RPMI7951 (cell line): ENCODE measurements at places on chromosomes 2 and 18. TPM values are rescaled to one million over a fixed set of nuclear protein-coding genes. Genes with fewer than 3 reads are reported as not detected.

GRCh38 chr2:199646439-199646838 is 188.7 kb upstream of the SATB2 start:
- no peak for DNase-seq

DNA sequence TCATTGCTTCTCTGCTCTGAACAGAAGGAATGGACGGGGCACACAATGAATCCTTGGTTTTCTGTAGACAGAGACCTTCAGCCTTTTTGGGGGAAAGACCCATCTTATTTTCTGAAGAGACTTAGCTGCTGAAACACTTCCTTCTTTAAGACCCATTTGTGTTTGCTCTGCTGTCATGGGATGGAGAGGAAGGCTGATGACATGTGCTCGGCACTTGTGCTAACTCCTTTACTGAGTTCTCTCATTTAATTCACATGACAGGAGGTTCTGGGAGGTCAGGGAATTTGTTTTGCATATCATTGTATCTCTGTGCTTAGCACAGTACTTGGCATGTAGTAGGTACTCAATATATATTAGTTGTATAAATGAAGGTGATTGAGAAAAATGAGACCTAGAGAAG is 39.0 kb downstream of the OXER1 start:
- DNase-seq = no peak

DNA sequence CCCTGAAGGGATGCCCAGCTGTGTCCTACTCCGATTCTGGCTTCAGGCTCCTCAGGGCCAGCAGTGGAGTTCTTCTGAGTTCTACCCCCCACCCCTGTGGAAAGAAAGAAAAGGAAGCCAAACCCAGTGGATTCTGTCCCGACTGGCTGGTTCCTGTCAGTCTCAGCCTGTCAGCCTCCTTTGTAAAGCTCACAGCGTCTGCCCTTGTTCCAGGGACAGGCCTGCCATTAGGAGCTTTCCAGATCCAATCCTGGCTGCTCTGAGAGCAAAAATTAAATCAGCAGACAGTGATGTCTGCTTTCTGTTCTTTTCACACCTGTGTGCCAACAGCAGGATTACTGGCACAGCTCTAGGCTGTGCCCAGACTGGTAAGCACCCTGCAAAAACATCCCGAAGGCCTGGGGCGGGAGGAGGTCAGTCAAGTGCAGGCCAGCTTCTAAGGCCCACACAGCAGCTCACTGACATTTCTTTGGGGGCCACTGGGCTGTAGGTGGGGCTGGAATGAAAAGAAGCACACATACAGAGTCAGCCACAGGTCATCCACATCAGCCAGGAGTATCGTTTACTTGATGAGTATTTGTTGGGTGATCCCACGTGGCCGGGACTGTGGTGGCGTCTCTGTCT is 69.1 kb downstream of the EHD3 start:
- no peak for DNase-seq

- DNase-seq = no peak
These were observed 92.3 kb downstream of the KLF7 start for GRCh38 chr2:207073412-207073800.

DNA sequence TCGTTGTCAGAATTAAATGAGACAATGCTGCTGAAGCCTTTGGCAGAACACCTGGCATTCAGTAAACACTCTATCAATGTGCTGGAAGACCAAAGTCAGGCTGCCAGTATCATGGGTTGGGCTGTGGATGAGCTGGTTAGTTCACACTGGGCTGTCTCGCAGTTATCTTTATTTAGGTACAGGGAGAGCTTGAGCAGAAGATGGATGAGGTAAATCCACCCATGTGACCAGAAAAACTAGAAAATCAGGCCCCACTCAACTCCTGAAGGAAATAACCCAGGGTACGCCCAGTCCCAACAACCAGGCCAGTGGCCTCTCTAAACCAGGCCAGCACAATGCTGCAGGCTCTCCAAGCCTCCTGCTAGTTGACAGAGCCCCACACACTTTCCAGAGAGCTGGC is 330.3 kb downstream of the TNS1 start:
- DNase-seq = no peak

The CD8B2 gene
- total RNA-seq = not detected in 2 replicates

The PID1 gene
- 15.9 and 23.8 TPM in 2 replicates for total RNA-seq

The YWHAQ gene
- total RNA-seq = 1,114 and 1,267 TPM in 2 replicates

The MEIS1 gene
- 5.2 and 6.2 TPM in 2 replicates for total RNA-seq

The TBR1 gene
- under 0.01 TPM in 1 of 2 replicates, not detected in the other for total RNA-seq

- no peak for DNase-seq
These were observed 104.7 kb upstream of the PKDCC start for GRCh38 chr2:41943159-41943558.

The TOGARAM2 gene
- 0.29 TPM in 1 of 2 replicates, not detected in the other for total RNA-seq

- no peak for DNase-seq
These were observed 4.1 kb downstream of the CYTIP start for GRCh38 chr2:157439824-157440186.

- no peak for DNase-seq
These were observed 650 bp downstream of the CCBE1 start for GRCh38 chr18:59696311-59697235.

GRCh38 chr2:67038195-67038594 is 358.9 kb upstream of the ETAA1 start:
- DNase-seq = no peak

The DRC1 gene
- total RNA-seq = 0.24 TPM in 1 of 2 replicates, not detected in the other

DNA sequence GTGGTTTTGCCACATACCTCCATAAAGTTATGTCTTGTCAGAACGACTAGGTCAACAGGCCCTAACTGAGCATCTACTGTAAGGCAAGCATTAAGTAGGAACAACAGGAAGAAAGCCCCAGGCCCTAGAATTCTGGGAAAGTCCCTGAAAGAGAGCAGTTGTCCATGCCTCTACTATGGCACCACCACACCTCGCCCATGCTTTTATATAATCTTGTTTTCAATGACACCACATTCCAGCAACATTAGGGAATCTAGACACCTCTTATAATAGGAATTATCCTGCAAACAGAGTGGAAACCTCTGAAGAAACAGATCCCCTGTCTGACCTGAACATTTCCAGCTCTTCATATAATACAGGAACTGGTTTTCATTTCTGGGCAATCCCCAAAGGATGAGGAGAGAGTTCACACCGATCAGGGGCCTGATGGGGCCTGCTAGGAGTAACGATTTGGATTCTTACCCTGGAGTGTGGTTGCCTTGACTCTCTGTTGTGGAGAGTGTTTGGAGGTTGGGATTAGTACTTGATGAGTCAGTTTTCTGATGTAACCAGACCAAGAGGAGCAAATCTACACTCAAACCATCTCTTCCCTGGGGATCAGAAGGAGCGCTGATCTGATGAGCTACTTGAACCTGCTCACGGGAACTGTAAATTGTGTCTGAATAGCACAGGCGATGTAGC is 31.9 kb upstream of the CEP68 start:
- DNase-seq = peak; percentile 82

DNA sequence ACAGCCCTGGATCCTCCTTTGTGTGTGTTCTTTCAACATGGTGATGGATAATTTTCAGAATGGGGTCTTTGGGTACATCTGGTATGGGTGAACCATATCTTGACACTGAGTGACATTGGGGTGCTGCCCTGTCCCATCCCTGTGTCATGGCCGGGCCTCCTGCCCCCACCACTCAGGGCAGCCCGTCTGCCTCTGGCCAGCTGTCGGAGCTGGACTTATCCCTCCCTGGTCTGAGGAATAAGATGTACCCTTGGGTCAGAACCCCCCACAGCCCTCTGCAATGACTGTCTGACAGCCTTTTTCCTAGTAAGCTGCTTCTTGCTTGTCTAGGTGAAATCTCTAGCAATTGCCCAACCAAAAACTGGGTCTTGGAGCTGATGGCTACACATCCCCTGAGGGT is 142.9 kb downstream of the SH3RF3 start:
- DNase-seq = no peak

- no peak for DNase-seq
These were observed 30.7 kb upstream of the FOXI3 start for GRCh38 chr2:88483200-88483599.

The GNAL gene
- not detected in 2 replicates for total RNA-seq

DNA sequence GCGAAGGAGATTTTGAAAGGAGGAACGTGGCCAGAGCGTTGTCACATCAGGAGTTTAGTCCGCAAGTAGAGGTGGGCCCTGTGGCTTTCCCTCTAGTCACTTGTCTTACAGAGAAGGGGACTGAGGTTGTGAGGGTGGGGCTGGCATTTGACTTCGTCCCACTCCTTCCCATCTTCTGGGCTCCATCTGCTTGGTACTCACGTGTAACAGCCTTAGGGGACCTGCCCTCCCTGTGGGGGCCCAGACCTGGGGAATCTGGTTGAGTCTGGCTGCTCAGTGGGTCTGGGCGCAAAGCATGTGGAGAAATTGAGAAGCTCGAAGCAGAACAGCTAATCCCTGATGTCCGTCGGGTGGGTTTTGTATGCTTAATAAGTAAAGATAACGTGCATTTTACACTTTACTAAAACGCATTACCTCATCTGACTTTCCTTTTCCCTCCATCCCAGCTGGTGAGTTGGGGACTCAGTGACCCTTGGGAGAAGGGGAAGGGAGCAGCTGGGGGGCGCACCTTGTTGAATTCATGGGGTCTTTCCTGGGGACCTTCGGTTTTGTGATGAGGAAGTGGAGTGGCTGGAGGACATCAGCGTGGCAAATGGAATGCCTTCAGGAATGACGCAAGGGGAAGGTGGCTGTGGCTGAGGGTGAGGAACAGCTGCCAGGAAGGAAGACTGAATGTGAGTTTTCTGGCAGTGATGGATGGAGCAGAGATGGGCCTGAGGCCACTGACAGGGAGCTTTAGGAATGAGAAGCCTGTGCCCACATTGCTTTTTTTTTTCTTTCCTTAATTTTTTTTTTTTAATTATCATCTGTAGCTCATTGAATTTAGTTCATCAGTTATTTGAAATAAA is 44.8 kb downstream of the ASAP2 start:
- DNase-seq = peak; percentile 99

The SNED1 gene
- 63.7 and 65.5 TPM in 2 replicates for total RNA-seq

DNA sequence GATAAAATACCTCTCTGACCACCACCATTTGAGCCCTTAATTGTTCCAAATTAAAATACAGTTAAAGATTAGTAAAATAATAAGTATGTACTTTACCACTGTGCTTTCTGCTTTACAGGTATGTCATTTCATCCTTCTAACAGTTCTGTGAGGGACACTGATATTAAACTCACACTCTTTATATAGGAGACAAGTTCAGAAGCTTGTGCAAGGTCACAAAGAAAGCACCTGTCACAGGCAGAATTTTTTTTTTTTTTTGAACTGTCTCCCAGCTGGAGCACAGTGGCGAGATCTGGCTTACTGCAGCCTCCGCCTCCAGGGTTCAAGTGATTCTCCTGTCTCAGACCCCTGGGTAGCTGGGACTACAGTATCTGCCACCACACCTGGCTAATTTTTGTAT is 21.6 kb upstream of the GPR75 start:
- no peak for DNase-seq

DNA sequence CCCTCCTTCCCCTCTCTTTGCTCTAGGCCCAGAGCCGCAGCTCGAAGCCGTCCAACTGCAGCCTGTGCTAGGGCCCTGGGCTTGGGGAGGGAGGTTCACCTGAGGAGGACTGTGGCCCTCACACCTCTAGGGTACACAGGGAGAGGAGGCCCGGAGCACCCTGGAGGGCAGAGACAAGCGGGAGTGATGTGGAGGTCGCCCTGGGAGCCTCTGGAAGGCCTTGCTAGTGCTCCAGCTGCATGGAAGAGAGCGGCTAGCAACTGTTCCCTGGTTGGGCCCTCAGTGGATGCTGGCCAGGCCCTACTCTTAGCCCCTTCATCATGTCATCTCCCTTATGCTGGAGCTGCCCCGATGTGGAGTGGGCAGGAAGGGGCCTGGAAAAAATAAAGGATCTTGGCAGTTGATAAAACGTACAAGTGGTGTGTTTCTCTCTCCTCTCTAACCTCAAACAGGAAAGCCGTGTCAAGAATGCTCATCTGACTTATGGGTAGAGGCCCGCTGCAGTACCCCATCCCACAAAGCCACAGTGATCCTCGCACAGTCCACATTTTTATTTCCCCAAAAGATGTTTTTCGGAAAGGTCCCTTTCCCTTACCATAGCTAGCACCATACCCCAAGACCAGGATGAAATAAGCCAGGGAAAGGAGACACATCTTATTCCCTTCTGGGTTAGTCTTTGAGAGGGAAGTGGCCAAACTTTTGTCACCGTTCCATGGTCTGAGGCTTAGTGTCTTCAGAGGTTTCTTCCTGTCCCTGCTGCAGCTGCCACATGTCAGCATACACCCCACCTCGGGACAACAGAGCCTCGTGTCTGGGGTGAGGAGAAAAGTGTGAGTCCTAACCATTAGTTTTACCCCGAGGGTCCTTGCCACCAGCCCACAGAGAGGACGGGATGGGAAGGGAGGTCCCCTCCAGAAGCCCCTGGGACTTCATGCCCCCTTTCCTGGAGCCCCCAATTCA is 2.9 kb downstream of the ZFAND2B start:
- DNase-seq = no peak

DNA sequence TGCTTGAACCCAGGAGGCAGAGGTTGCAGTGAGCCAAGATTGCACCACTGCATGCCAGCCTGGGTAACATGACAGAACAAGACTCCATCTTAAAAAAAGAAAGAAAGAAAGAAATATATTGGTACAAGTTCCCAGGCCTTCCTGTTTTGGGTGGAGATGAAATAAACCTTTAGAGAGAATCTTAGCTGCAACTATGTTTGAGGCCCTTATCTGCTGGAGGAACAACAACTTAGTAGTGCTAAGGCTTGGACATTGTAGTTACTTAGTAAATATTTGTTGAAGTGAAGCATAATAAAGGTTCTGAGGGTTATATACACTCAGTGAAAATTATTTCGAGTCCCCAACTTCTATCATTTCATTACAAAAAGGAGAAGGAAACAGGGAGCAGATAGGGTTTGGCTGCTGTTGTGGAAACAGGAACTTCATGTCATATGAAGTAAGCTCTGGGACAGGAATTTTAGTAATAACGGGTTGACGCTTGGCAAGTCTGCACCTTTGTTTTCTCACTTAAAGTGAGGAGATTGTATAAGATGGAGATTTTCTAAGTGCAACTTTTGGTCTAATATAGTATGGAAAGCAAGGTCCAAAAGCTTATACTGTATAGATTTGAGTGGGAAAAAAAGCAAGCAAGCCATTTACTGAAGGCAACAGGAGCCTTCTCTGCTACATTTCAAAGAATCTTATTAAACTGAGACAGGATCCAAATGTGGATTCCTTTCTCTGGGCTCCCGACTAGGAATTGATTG is 40.0 kb upstream of the AGPS start:
- no peak for DNase-seq

DNA sequence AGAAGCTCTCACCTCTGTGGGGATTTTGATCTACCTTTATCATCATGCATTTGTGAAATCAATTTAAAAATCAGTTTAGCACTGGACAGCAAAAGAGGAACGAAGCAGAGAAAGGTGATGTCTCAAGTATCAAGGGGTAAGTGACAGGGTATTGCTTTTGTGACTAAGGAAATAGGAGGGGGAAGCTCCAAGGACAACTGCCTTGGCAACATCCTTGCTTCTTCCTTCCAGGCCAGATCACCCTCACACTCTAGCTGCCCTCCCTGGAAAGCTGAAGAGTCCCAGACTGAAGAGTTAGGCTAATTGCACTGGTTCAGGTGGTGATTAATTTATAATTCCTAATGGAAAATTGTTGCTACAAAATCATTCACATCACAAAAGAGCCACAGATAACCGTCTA is 859.1 kb upstream of the ACVR2A start:
- no peak for DNase-seq

The KCNE4 gene
- 13.8 and 16.4 TPM in 2 replicates for total RNA-seq

DNA sequence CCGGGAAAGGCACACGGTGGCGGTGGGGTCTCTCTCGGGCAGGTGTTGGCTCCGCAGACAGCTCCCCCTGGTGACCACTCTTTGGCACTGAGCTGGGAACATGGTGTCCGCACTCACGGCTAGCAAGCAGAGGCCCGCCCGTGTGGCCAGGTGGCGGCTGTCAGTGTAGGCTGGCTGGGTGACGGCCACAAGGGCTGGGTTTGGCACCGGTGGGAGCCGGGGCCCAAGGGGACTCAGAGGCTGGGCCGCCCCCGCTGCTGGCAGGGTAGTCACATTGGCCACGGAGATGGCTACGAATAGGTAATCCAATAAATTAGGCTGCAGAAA is 1071.7 kb downstream of the RPIA start:
- DNase-seq = no peak
